Spleen (tissue), 13 donors: ENCODE measurements at places on chromosomes 13 and 19. TPM values are rescaled to one million over a fixed set of nuclear protein-coding genes. Genes with fewer than 3 reads are reported as not detected.

- no peak overlapping the region for H3K27ac ChIP-seq
- no peaks in the 10 kb centered on the region for H3K27me3 ChIP-seq
- no peaks in the 10 kb centered on the region for H3K4me1 ChIP-seq
- DNase-seq: no peak
These were observed 217.9 kb upstream of the RXFP2 start for GRCh38 chr13:31521435-31521834.

DNA sequence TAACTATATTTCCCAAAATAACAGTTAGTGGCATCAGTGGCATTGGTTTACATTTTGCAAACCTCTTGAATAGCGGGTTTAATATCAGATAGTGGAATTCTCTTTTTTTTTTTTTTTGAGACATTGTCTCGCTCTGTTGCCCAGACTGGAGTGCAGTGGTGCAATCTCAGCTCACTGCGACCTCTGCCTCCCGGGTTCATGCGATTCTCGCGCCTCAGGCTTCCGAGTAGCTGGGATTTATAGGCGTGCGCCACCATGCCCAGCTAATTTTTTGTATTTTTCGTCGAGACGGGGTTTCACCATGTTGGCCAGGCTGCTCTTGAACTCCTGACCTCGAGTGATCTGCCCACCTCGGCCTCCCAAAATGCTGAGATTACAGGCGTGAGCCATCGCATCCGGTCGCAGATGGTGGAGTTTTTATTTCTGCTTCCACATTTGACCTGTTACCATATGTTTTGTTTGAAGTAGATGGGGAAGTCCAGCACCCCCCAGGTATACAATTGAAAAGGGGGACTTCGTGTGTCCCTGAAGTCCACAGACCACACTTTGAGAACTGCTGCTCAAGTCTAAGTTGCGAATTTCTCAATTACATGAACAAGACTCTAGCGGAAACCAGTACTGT is 40.5 kb upstream of the XPO4 start:
- H3K4me3 ChIP-seq: no peak overlapping the region
- no peaks in the 10 kb centered on the region for H3K36me3 ChIP-seq

Gene MEF2B
- 6.7 TPM for total RNA-seq

- peak overlapping the region; percentile 38 for H3K27ac ChIP-seq
- no peaks in the 10 kb centered on the region for H3K27me3 ChIP-seq
- H3K36me3 ChIP-seq: peaks cover 30% of the 10 kb centered on the region
These were observed 763 bp downstream of the POLD1 start for GRCh38 chr19:50384685-50385535.

DNA sequence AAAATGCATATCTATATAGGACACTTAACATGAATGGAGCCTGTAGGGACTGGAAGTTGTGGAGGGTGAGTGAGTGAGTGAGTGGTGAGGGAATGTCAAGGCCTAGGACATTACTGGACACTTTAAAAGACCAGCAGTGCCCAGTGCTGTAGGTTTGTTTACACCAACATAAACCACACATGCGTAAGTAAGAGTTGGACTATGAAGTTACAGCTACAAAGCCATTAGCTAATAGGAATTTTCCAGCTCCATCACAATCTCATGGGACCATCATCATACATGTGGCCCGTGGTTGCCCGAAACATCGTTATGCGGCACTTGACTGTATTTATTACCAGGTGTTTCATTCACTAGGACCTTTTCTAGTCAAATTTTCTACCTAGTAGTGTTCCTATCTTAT is 49.2 kb downstream of the LATS2 start:
- no peaks in the 10 kb centered on the region for H3K27me3 ChIP-seq
- H3K36me3 ChIP-seq: no peaks in the 10 kb centered on the region
- peaks cover 26% of the 10 kb centered on the region for H3K4me1 ChIP-seq
- DNase-seq: no peak
- no peak overlapping the region for H3K4me3 ChIP-seq

Gene FGF21
- not detected for total RNA-seq

DNA sequence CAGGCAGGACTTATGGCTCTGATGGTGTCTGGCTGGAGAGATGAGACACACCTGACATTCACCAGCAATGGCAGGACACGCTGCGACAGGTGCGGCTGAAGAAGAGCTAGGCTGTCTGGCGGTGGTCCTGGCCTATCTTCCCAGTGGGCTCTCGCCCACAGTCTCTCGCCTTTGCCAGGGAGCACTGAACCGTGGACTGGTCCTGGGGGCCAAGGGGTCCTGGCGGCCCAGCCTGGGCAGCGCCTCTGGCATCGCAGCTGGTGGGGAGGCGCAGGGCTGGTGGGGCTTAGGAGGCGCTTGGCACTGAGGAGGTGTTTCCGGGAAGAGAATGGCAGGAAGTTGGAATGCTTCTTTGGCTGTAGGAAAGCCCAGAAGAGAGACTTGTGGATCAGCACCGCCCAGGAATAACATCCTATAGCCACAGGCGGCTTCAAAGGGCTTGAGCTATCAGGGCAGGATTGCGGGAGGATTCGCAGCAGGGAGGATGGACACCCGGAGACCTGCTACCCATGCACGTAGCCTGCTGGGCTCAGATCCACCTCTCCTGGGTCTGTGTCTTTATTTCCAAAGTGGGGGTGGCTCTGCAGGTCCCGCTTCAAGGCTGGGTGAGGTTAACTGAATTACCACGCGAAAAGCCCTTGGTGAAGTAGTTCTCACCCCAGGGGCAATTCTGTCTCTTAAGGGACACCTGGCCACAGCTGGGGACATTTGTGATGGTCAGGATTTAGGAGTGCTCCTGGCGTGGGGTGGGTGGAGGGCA is 14.6 kb downstream of the KDM4B start:
- no peaks in the 10 kb centered on the region for H3K36me3 ChIP-seq
- no peaks in the 10 kb centered on the region for H3K27me3 ChIP-seq
- no peak for DNase-seq
- H3K4me3 ChIP-seq: no peak overlapping the region
- H3K4me1 ChIP-seq: peaks cover 13% of the 10 kb centered on the region

Gene ZNF568
- total RNA-seq: 10.1 TPM

- H3K4me3 ChIP-seq: no peak overlapping the region
- DNase-seq: no peak
- H3K4me1 ChIP-seq: no peaks in the 10 kb centered on the region
These were observed 135.0 kb upstream of the KL start for GRCh38 chr13:32881074-32881776.

DNA sequence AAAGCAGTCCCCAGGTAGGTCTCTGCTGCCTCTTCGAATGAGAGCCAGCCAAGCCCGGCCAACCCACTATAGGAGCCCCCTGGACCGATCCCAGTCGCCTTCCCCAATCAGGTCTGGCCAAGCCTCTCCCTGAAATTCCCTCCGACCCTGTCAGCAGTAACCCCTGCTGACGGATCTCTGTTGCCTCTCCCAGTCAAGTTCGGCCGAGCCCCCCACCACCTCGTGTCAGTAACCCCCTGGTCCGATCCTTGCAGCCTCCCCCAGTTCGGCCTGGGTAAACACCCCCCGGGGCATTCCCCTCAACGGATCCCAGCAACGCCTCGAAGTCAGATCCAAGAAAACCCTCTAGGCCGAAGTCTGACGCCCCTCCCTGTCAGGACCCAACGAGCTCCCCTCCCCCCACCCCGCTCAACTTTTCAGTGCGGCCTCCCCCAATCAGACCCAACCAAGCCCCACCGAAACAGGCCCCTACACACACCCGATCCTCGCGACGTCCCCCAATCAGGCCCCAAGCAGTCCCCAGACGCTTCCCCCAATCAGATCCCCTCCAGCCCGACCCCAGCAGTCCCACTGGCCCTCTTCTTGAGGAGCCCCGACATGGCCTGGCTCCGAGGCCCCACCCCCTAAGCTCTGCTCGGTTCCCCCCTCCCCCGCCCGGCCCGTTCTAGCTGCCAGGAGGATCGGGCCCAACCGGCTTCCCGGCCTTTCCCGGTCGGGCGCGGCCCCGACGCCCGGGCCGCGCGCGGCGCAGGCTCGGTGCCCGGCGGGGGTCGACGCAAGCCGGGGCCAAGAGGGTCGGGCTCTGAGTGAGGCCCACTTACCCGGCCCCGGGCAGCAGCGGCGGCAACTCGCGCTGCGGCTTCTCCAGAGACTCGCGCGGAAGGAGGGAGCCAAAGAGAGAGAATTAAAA is 1.8 kb downstream of the TNPO2 start:
- DNase-seq: peak; percentile 90
- peaks cover 52% of the 10 kb centered on the region for H3K4me1 ChIP-seq
- no peaks in the 10 kb centered on the region for H3K36me3 ChIP-seq
- peak overlapping the region; percentile 63 for H3K4me3 ChIP-seq
- H3K27me3 ChIP-seq: no peaks in the 10 kb centered on the region

- no peak overlapping the region for H3K27ac ChIP-seq
- H3K27me3 ChIP-seq: no peaks in the 10 kb centered on the region
- no peak overlapping the region for H3K4me3 ChIP-seq
- peaks cover 12% of the 10 kb centered on the region for H3K4me1 ChIP-seq
- H3K36me3 ChIP-seq: no peaks in the 10 kb centered on the region
- DNase-seq: no peak
These were observed 19.6 kb downstream of the TMEM150B start for GRCh38 chr19:55305491-55305890.

Gene IZUMO2
- total RNA-seq: not detected

DNA sequence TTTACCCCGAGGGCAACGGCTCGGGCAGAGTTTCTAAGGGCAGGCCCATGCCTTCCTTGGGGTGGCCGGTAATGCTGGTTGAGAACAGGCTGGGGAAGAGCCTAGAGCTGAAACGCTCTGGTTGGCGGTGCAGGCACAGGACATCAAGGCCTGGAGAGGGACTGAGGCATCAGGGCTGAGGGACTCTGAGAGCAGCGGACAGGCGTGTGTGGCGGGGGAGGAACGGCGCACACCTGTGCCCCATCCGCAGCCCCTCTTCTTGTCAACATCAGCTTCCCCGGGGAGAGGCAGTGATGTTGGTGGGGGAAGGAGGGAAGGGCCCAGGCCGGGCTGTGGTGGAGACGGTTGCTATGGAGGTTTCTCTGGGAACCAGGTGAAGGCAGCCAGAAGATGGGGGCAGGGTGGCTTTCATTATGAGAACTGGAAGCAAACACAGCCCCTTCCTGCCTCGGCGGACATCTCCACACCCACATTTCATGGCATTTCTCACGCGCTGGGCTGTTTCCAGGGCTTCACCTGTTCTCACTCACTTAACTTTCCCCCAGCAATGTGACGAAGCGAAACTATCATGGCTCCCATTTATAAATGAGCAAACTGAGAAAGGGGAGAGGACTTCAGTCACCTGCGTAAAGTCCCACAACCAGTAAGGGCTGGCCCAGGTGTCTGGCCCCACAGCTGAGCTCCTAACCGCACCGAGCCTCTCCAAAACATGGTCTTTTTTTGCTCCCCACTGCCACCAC is 8.2 kb upstream of the ATF5 start:
- H3K27me3 ChIP-seq: no peaks in the 10 kb centered on the region
- H3K4me1 ChIP-seq: no peaks in the 10 kb centered on the region
- DNase-seq: no peak
- H3K4me3 ChIP-seq: no peak overlapping the region

DNA sequence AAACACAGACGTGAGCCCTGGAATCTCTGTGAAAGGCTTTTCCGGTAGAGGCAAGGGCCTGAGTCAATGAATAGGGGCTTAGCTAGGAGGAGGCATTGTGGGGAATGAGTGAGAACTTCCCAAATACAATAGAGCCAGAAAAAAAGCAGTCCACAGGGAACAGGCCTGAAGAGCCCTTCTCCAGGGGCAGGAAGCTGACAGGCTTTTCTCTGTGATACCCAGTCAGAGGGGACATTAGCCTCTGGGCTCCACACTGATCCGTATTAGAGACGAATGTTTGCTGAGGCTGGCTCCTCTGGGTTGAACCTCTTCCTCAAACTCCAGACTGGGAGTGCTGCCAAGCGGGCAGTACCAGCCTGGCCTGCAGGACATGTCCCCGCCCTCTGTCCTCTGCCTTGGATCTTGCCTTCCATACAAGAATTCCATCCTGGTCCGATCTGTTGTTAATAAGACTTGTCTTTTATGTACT is 2.3 kb downstream of the DHRS12 start:
- DNase-seq: peak; percentile 84
- no peaks in the 10 kb centered on the region for H3K27me3 ChIP-seq
- H3K4me1 ChIP-seq: peaks cover 60% of the 10 kb centered on the region
- H3K27ac ChIP-seq: no peak overlapping the region
- H3K4me3 ChIP-seq: no peak overlapping the region
- H3K36me3 ChIP-seq: peaks cover 8% of the 10 kb centered on the region

- no peaks in the 10 kb centered on the region for H3K27me3 ChIP-seq
- no peak overlapping the region for H3K27ac ChIP-seq
- no peaks in the 10 kb centered on the region for H3K4me1 ChIP-seq
- no peaks in the 10 kb centered on the region for H3K36me3 ChIP-seq
These were observed 307.3 kb upstream of the TSHZ3 start for GRCh38 chr19:31656507-31656906.

DNA sequence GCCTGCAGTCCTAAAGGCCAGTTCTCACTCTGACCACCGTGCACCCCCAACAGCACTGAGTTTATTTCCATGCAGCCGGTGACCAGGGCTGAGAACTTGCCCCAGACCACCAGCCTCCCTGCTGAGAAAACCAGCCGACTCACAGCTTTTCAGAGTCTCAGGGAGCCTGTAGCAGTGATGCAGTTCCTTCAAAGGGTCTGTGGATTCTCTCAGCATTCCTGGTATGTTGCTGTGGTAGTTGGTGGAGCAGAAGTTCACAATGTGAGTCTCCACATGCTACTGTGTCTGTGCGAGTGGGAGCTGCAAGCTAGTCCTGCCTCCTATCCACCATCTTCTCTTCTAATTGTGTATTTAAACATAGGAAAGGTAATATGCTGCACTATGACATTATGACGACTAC is 254.9 kb upstream of the KLF12 start:
- no peaks in the 10 kb centered on the region for H3K27me3 ChIP-seq
- H3K27ac ChIP-seq: no peak overlapping the region
- DNase-seq: no peak
- H3K4me1 ChIP-seq: no peaks in the 10 kb centered on the region
- H3K36me3 ChIP-seq: no peaks in the 10 kb centered on the region
- no peak overlapping the region for H3K4me3 ChIP-seq

Gene PCSK4
- total RNA-seq: 4.2 TPM

GRCh38 chr13:35835989-35836388 is 295.2 kb downstream of the DCLK1 start:
- H3K4me1 ChIP-seq: no peaks in the 10 kb centered on the region
- no peaks in the 10 kb centered on the region for H3K27me3 ChIP-seq
- no peak for DNase-seq
- no peak overlapping the region for H3K4me3 ChIP-seq
- no peaks in the 10 kb centered on the region for H3K36me3 ChIP-seq

- H3K36me3 ChIP-seq: no peaks in the 10 kb centered on the region
- H3K27me3 ChIP-seq: no peaks in the 10 kb centered on the region
- H3K27ac ChIP-seq: peak overlapping the region; percentile 54
- peak; percentile 82 for DNase-seq
- no peak overlapping the region for H3K4me3 ChIP-seq
These were observed 94.0 kb upstream of the RFC3 start for GRCh38 chr13:33723772-33724435.

Gene OR10H5
- total RNA-seq: not detected

Gene C13orf42
- total RNA-seq: not detected
